RWPE1 (cell line): ENCODE measurements at places on chromosomes 7 and 10.

- peak; percentile 8 for DNase-seq
Observed at GRCh38 chr10:51073453-51074237, 642 bp upstream of the PRKG1 start.

DNA sequence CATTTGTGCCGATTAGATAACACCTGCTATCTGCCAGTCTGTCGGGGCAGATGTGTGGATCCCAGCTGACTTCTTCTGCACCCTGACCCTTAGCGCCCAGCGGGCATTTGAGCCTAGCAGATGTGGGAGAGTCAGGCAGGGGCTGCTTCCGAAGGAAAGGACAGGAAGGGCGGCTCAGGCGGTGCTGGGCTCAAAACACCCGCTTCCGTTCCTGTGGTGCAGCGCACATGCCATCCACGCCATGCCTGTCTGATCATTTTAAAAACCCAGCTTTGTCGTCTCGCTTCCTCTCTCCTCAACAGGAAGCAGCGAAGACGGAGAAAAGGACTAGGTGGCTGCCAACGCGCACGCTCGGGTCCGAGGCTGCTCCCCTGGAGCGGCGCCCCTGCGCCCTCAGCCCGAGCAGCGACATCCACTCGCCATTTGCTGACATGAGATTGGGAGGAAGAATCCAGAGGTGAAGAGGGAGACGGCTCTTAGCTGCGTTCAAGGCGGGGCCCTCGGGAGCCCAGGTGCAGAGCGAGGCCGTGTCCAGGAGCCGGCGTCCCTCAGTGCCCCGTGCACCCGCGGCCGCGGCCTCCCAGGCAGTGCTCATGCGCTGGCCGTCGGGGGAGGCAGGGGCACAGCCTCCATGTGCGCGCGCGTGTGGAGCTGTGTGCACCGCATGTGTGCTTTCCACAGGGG, 5.9 kb upstream of the BHLHA15 start:
- DNase-seq, result no peak

DNA sequence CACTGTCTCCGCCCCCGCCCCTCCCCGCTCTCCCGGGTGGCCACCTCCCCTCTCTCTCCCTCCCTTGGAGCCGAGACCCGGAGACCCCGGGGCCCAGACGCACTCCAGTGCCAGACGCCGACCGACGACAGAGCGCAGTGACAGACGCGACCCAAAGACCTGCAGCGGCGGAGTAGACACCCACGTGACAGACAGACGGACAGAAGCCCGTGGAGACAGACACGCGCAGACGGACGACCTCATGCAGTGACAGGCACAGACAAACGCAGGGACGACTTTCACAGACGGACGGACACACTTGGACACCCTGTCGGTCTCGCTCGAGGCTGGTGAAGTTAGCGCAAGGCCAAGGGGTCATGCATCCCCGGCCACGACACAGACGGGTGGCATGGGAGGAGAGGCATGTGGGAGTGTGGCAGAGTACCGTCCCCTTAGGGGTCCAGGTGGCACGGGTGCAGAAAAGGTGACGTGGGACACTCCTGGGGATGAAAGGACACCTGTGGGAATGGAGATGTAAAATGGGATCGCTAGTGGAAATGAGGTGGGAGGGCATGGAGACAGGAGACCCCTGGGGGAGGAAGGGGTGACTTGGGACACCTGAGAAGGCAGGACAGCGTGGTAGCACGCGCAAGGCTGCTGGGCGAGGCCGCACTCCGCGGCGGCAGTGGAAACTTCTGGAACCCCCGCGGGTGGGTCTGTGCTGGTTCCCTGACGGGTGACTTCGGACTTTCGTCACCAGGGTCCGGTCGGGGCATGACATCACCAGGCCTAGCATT, 456 bp upstream of the ACHE start:
- DNase-seq, result no peak

- no peak for DNase-seq
Observed at GRCh38 chr10:131159771-131160170, 151.8 kb downstream of the TCERG1L start.
